Kidney (tissue), 22 donors: ENCODE measurements at places on chromosomes 7 and 10.

- DNase-seq, result no peak
Measured at GRCh38 chr7:85094046-85094725, 92.7 kb downstream of the SEMA3D start.

DNA sequence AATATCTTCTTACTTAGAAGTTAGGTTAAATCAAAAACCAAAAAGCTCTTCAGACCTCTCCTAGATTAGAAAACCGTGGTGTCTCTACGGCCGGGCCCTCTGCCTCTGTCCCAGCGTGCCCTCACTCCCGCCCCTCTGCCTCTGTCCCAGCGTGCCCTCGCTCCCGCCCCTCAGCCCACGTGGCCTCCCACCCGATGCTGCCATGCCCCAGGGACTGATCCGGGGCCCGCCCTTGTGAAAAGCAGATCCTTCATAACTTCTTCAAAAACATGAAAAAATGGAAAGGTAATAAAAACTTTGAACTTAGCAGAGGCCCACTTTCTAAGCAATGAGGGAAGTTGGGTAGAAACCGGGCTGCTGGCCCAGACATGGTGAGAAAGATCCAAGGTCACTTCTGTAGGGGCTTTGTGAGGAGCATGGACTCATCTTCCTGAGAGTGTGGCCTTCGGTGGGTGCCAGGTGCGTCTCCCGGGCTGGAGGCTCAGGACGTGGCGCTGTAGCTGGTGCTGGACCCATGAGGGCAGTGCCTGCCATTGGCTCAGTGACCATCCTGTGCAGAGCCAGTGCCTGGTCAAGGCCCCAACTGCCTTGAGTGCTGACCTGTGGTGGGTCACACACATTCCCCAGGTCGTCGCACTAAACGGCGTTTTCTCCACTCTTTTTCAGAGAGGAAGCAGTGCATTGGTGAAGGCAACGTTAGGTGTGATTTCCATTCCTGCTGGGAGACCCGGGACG, 4.9 kb upstream of the DPYSL4 start:
- DNase-seq, result no peak

DNA sequence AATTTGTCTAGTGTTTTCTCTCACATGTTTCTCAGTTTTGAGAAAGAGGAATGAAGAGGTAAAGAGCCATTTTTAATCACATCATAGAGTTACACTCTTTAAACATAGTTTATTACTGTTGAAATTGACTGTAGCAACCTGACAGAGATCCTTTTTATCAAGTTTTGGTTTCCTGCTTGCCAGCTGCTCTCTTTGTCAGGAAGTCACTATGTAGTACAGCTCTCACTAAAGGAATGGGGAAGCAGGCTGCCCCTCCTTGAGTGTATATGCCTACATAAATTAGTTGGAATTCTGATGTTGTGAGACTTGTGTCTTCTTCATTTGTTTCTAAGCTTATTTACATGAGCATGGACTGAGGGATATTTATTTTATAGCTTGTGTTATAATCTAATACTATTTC, 1274.0 kb upstream of the CELF2 start:
- no peak for DNase-seq

DNA sequence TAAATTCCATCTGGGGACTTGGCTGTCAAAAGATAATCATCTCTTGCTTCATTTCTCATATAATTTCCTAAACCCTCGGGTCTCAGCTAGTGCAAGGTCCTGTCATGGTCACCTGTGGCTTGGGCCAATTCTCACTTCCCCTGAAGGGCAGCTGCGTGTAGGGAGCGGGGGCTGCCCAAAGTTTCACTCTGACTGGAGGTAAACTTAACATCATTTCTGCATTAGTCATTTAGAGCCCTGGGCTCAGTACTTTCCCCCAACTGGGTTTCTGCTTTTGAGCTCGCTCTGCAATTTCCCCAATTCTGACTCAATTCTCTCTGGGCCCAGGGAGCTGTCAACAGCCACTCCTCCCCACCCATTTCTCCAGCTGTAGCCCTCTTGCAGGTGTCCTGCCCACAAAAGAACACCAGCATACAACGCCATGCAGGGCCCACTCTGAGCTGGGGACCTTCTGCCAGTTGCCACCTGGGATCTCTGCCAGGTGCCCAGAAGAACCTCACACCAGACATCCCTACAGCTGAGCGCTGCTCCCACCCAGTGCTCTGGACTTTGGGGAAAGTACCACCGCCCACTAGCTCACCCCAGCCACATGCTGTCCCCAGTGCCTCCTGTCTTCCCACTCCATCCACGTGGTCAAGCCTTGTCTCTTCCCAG, 37.9 kb downstream of the VOPP1 start:
- DNase-seq, result no peak

DNA sequence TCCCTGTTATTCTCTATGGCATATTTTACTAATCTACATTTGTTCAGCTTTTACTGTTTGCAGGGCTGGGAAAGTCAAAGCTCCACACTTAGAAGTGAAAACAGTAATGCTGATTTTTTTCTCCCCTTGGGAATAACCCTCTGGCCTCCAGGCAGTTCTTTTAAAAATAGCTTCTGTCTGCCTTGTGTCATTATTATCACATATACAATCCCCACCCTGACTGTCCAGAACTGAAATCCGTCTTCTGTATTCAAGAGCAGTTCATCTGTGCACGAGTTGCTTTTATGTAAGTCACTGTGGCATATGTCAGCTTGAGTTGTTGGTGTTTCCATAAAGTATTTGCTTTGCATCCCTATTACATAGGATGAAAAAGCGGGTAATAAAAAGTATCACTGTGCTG, 1221.1 kb upstream of the CELF2 start:
- peak; percentile 4 for DNase-seq

DNA sequence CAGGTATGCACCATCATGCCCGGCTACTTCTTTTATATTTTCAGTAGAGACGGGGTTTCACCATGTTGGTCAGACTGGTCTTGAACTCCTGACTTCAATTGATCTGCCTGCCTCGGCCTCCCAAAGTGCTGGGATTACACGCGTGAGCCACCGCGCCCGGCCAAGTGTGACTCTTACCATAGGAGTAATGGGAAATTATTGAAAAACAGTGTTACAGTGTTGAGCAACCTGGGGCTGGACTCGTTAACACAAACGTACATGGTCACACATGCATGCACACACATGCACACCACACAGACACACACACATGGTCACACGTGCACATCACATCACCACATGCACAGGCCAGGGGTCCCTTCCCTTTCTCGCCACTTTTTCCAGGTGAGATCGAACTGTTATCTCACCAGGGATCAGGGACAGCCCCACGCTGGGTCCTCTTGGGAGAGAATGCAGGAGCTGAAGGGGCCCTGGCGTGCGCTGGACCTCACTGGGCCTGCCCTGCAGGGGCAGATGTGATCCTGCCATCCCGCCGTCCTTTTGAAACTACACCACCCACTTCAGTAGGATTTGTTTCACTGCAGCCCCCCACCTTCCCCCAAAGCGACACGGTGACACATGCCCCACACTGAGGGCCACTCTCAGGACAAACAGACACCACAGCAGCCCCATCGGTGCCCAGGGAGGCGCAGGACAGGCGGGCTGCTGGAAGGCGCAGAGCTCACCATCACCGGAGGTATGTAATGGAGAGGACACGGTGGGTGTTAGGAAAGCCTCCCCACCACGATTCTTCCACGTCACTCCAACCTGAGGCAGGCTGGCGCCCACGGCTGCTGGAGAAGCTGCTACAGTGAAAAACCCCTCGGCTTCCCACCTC, 10.2 kb downstream of the RADIL start:
- DNase-seq, result no peak
